ENCODE measurements at places on chromosomes 2 and 18.

DNA sequence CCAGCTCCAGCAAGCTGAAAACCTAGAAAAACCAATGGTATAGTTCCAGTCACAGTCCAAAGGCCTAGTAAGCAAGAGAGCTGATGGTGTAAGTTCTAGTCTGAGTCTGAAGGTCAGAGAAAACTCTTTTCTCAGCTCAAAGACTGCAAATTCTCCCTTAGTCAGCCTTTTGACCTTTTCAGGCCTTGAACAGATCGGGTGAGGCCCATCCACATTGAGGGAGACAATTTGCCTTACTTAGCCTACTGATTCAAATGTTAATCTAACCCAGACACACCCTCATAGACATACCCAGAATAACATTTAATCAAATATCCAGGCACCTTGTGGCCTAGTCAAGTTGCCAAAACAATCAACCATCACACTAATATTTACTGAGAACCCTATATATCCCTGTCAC lies 110.8 kb upstream of the KCNJ3 start:
- no peak for DNase-seq

DNA sequence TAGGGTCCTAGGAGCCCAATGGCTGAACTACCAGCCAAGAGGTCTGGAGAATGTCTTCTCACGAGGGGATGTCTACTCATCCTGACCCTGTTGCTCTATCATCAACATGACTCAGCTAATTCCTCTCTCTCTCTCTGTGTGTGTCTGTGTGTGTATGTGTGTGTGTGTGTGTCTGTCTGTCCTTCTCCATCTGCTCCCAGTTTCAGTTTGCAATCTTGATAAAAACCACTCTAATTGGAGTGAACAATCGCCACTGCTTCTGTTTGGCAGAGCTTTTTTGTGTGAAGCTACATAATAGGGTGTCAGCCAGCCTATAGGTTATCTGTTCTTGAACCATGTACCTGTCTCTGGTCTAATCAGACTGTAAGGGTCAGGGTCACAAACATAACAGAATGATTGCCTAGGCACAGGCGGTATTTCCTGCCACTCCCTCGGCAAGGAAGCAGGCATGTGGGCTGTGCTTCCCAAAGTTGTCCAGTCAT lies 219.8 kb downstream of the SH3BP4 start:
- no peak for DNase-seq

GRCh38 chr2:180328795-180329422 lies 321.8 kb upstream of the CWC22 start:
- no peak for DNase-seq

DNA sequence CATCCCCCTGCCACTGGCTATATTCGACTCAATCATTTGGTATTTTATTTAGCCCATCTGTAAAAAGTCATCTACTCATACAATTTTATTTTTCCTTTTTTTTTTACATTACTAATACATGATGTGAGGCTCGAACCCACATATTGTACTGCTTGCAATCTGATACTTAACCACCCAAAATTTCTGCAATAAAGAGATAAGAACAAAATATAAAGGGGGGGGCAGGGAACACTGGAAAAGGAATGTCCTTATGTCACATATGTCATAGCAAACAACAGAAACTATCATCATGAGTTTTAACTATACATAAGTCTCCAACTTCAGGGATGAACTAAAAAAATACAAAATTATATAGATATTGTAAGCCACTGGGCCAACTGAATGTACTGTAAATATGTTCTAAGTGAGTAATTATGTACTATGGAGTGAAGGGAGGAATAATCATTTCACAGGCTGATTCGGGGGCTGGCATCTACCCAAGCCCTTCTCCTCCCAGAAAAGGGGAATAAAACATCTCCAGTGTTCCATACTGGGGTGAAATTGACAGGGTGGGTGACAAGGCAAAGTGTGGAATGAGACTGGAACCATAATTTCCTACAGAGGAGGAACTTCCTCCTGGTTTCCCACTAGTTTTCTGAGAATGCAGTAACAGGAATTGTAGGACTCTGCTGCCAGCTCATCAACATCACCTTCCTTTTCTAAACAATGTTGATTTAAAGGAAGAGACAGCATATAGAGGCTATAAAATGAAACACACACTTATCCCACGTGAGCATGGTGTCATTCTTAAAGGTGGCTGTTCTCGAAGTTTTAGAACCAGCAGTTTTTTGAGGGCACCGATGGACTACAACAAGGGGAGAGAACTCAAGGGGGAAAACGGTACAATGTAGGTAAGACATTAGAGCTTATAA lies 79.5 kb downstream of the FARSB start:
- DNase-seq: no peak

- no peak for DNase-seq
Observed at GRCh38 chr2:238978497-238978896, 130.6 kb downstream of the TWIST2 start.

- DNase-seq: no peak
Observed at GRCh38 chr18:9951022-9951859, 37.4 kb downstream of the VAPA start.

GRCh38 chr2:38301969-38302702 lies 74.9 kb downstream of the ATL2 start:
- DNase-seq: no peak

DNA sequence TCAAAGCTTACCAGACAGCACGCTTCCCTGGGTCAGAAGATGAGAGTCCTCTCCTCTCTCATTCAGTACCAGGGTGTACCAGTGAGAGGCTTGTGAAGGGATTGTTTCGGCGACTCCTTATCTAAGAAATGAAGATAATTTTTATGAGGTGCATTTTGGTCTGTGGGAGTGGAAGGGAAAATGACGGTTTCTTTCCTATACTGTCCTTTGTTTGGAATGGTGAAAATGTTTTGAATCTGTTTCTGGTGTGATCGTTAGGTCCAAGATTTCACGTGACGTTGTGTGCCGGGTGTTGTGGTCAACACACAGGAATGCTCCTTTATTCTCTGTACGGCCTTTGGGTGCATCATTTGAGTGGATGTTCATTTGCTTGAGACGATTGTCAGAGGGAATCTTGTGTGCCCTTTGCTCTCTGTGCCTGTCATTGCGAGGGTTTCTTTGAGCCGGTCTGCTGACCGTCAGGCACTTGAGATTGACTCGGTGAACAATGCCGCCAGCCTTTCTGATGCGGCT lies 183.5 kb downstream of the AGAP1 start:
- DNase-seq: no peak

- DNase-seq: peak; percentile 28
Observed at GRCh38 chr2:9554921-9555296, 721 bp downstream of the ADAM17 start.

DNA sequence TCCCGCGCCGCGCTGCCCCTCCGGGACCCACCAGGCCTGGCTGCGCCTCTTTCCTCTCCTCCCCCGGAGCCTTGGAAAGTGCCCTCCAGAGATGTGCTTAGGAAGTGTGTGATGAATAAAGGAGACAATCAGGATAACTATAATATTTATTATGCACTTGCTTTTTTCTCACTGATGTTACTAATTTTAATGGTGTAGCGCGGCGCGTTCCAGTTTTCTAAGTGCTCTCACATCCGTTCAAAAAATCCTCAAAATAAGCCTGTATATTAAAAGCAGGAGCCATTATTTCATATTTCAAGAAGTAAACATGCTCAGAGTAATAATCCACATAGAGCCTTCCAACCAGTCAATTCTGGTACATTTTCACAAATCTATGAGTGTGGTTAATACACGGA lies 941 bp upstream of the MPPE1 start:
- DNase-seq: no peak

DNA sequence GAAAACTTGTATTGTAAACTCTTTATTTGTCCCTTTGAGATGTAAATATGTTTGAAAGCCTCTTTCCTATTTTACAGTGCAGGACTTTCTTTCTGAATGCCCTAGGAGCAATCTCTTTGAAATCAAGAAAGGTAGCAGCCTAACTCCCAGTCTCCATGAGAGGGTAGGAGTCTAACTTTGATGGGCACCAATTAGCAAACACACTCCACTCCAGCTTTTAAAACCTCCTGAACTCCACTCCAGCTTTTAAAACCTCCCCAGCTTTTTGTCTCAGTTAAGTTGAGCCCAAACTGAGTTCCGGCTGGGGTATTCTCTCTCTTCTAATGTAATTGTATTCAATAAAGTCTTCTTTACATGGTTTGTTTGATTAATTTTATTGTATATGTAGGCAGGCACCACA lies 493.7 kb upstream of the CDH7 start:
- DNase-seq: no peak

DNA sequence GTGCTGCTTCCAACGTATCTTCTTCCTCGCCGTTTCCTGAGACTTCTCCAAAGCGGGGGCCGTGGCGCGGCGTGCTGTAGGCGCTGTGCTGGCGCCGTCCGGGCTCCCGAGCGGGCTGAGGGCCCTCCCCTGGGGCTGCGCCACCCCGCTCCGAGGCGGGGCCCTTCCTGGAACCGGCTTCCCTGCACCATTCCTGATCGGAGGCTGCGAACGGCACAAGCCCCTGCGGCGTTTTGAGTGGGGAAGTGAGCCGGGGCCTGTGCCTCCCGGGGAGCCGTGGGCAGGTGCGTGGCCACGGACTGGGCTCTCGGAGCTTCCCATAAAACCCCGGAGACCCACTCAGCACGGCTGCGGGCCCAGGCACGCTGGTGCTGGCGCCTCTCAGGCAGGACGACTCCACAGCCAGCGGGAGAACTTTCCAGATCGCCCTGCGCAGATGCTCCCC lies 74.7 kb downstream of the PSMG2 start:
- DNase-seq: no peak

DNA sequence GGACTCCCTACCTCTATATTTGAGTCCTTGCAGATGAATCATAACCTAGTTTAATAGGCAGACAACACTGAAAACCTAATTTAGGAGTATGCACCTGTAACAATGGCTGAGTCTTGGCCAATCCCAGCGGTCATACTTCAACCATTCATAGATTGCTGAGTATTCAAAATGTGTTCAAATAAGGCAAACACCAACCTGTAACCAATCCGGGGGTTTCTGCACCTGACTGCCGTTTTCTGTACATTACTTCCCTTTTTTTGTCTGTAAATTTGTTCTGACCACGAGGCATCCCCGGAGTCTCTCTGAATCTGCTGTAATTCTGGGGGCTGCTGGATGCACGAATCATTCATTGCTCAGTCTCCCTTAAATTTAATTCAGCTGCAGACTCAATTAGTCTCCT lies 338.6 kb downstream of the STK39 start:
- no peak for DNase-seq

GRCh38 chr2:105600949-105601794 lies 143.5 kb upstream of the NCK2 start:
- DNase-seq: no peak

DNA sequence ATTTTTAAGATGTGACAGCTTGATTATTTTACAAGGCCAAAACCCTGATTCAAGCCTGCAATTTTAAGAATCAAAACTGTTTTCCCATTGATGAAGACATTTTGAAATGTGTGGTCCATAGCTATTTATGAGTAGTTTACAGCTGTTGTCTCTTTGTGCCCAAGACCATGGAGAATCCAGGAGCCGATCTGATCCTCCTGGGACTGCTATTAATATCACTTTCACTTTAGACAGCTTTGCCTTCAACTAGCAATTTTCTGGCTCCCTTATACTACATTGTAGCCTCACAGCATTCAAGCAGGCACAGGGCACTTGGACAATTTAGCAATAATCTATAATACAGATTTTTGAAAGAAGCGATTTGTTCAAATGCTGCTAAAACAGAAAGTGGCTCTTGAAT lies 172.9 kb downstream of the SLC8A1 start:
- DNase-seq: no peak

DNA sequence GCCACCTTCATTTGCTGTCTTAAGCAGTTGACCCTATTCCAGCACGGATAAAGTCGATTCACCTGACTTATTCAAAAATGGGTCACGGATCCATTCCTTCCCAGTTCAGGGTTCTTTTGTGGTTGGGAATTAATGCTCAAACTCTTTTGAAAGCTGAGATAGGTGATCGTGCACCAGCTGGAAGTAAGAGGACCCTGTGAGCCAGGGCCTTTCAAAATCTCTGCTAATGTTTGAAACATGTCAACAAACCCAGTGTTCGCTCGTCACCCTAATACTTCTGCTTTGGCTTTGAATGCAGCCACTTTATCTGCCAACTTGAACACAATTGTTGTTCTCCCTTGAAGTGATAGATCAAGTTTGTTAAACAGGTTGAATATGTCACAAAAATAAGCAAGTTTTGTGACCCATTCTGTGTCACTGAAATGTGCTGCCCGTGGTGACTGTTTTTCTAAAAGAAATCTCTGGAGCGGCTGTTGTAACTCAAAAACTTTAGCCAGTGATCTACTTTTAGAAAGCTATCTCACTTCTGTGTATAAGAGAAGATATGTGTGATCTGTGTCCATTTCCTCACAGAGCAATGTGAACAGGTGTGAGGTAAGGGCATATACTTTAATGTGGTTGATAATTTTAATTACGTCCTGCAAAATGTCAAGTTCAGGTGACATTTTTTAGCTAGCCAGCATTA lies 16.9 kb downstream of the HAT1 start:
- DNase-seq: no peak

DNA sequence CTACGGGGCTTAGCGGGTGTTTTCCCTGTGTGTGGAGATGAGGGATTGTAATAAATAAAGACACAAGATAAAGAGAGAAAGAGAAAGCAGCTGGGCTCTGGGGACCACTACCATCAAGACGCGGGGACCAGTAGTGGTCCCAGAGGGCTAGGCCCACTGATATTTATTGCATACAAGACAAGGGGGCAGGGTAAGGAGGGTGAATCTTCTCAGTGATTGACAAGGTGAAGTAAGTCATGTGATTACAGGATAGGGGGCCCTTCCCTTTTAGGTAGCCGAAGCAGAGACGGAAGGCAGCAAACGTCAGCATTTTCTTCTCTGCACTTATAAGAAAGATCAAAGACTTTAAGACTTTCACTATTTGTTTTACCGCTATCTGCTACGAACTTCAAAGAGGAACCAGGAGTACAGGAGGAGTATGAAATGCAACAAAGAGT lies 4.5 kb upstream of the GAL3ST2 start:
- DNase-seq: peak; percentile 69

DNA sequence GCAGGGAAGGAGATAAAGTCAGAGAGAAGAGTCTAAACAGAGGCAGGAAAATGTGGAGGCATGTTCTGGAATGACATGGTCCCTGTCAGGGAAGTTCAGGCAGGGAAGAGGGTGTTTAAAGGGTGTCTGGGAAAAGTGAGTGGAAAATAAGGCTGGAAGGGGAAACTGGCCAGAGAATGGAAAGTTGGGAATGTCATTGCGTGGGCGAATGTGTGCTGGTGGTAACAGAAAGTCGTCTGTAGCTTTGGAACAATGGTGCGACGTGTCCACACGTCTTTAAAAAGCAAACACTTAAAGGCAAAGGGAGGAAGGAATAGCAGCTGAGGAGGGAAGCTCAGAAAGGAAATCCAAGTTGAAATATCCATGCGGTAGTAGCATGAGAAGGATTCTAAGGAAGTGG lies 469.5 kb upstream of the SALL3 start:
- DNase-seq: no peak

GRCh38 chr2:144524118-144525009 lies 4.4 kb upstream of the ZEB2 start:
- DNase-seq: no peak

DNA sequence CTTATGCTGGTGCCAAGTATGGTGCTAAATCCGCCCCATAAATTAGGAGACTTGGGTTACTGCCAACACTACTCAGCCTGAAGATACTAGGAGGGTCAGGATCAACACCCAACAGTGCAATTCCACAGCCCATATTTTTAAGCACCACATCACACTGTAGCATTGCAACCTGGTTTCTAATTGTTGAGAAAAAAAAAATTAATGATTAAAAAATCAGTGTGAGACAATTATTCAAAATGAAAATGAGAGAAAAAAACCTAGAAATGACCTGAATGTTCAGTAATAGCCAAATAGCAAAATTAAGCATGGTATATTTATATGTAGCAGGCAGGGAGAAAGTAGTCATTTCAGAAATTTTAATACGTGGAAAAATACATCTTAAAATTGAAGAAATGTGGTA lies 29.2 kb upstream of the HNRNPLL start:
- DNase-seq: no peak

- no peak for DNase-seq
Observed at GRCh38 chr2:175579646-175580045, 398.1 kb upstream of the ATP5MC3 start.

All from CD4-positive, alpha-beta T cell treated with Interferon alpha-2 for 1 hour (primary cell).